ENCODE measurements at places on chromosomes 2 and 18.

- H3K4me3 ChIP-seq = no peak overlapping the region
- H3K27ac ChIP-seq = no peak overlapping the region
- H3K36me3 ChIP-seq = no peaks in the 10 kb centered on the region
- peaks cover 22% of the 10 kb centered on the region for H3K4me1 ChIP-seq
- peaks cover 18% of the 10 kb centered on the region for H3K27me3 ChIP-seq
These were observed 1.8 kb downstream of the HOXD9 start for GRCh38 chr2:176124110-176124946.

DNA sequence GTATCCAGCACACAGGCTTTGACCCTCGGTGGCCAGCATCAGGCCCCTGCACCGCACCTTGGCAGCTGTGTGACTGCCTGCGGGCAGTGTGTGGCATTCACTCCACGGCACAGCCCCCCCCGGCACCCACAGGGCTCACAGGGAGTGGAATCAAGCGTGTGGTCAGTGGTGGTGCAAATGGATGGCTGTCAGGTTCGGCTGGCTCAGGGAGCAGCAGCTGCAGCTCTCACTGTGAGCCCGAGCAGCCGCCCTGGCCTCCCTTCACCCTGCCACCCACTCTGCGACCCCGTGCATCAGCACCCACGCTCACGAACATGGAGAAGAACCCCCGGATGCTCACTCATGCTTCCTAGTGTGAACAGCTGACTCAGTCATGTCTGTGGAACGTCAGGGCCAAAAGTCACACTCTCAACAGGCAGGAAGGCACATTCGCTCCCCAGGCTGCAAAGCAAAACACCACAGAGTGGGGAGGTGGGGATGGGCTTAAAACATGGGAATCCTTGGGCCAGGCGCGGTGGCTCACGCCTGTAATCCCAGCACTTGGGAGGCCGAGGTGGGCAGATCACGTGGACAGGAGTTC lies 41.5 kb upstream of the GPC1 start:
- H3K36me3 ChIP-seq = no peaks in the 10 kb centered on the region
- no peak for DNase-seq
- no peak overlapping the region for H3K4me3 ChIP-seq
- H3K4me1 ChIP-seq = no peaks in the 10 kb centered on the region
- H3K27ac ChIP-seq = no peak overlapping the region

DNA sequence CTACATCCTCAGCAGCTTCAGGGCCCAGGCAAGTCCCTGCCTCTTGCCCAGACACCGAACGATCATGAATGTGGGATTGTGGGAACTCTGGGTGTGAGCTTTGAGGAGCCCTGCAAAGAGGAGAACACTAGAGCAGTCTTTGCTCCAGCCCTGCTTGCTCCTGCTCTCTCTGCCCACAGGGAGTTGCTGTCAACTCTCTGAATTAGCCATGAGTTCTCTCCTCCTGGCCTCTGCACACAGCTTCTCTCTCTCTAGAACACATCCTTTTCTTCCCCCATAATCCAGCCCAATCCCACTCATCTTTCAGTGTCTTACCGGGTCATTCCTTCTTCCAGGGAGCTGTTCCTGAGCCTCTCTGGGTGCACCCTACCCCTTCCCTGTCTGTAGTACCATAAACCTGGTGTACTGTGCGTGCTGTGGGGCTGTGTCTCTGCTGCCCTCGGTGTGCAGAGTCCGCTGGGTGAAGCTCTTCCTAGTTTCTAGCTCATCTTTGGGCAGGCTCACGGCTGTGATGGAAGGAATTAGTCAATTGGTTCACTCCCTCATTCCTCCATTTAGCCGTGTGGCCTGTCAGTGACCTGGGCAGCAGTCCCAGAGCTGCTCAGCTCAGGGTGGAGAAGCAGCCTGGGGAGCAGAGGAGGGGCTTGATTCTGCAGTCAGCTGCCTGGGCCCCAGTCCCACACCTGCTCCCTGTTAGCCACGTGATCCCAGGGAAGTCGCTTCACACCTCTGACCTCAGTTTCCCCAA lies 132.9 kb upstream of the HDAC4 start:
- no peaks in the 10 kb centered on the region for H3K27me3 ChIP-seq
- H3K4me3 ChIP-seq = no peak overlapping the region
- H3K4me1 ChIP-seq = no peaks in the 10 kb centered on the region
- peak; percentile 6 for DNase-seq

GRCh38 chr2:192314800-192315481 lies 120.2 kb upstream of the TMEFF2 start:
- H3K27ac ChIP-seq = no peak overlapping the region
- H3K36me3 ChIP-seq = no peaks in the 10 kb centered on the region
- no peaks in the 10 kb centered on the region for H3K4me1 ChIP-seq
- no peak overlapping the region for H3K4me3 ChIP-seq
- no peak for DNase-seq

DNA sequence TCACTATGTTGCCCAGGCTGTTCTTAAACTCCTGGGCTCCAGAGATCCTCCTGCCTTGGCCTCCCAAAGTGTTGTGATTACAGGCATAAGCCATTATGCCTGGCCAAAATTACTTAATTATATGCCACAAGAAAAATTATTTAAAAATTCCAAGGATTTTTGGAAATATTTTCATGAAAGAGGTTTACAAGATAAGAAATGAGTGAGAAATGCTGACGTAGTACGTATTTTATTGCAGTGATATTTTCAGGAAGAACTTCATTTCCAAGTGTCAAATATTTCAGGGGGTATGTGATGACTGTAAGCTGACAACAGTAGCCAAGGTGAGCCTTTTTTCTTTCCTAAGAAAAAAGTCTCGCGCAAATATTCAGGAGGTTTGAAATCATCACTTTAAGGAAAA lies 20.8 kb downstream of the NIF3L1 start:
- no peak overlapping the region for H3K27ac ChIP-seq
- no peak overlapping the region for H3K4me3 ChIP-seq
- H3K4me1 ChIP-seq = no peaks in the 10 kb centered on the region
- DNase-seq = no peak
- H3K36me3 ChIP-seq = no peaks in the 10 kb centered on the region

DNA sequence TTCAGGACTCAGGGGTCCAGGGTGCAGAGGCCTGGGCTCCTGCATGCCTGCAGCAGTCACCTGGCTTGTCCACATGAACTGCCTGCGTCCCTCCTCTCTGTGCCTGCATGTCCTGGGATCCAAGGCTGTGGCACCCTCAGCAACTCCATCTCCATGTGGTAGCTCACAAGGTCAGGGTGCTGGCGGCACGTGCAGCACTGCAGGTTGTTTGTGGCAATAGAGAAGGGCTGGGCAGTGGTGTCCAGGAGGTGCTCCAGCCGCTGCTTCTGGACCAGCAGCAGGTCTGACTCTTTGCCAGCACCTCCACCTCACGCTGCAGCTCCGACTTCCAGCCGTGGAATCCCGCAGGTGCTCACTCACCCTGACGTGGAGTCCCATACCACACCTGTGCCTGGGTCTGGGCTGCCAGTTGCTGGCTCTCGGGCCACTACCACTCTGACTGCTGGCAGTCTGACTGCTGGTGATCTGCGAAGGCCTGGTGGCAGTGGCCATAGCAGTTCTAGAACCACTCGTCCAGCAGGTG lies 28.8 kb upstream of the IMP4 start:
- no peak for DNase-seq
- H3K4me1 ChIP-seq = no peaks in the 10 kb centered on the region
- H3K4me3 ChIP-seq = no peak overlapping the region
- H3K27ac ChIP-seq = no peak overlapping the region

GRCh38 chr2:231088754-231089153 lies 32.1 kb downstream of the PSMD1 start:
- peak overlapping the region; percentile 21 for H3K27ac ChIP-seq
- peaks cover 42% of the 10 kb centered on the region for H3K4me1 ChIP-seq
- H3K4me3 ChIP-seq = no peak overlapping the region
- no peaks in the 10 kb centered on the region for H3K27me3 ChIP-seq
- peak; percentile 30 for DNase-seq

GRCh38 chr18:61545281-61546245 lies 212.3 kb downstream of the CDH20 start:
- no peak for DNase-seq
- no peak overlapping the region for H3K4me3 ChIP-seq
- no peaks in the 10 kb centered on the region for H3K4me1 ChIP-seq
- no peaks in the 10 kb centered on the region for H3K36me3 ChIP-seq

GRCh38 chr2:61334466-61334865 lies 136.4 kb downstream of the USP34 start:
- DNase-seq = no peak
- no peaks in the 10 kb centered on the region for H3K27me3 ChIP-seq
- H3K4me3 ChIP-seq = no peak overlapping the region
- no peak overlapping the region for H3K27ac ChIP-seq

DNA sequence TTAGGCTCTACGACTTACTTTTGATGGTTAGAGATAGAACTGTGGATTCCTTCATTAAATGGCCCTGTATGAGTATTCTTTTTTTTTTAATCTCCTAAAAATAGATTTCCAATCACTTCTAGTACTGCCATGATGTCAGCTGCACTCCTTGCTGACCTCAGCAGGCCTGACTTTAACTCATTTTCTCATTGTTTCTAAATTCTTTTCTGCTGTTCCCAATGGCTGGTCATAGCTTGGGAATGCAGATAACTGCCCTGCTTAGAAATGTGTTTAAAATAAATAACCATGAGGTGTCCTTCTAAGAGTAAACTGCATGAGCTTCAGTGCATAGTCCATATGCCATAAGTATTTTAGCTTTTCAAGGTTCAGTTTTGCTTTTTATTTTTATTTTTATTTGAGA lies 15.7 kb downstream of the CCDC85A start:
- H3K27ac ChIP-seq = no peak overlapping the region
- no peaks in the 10 kb centered on the region for H3K4me1 ChIP-seq
- no peaks in the 10 kb centered on the region for H3K27me3 ChIP-seq
- H3K4me3 ChIP-seq = no peak overlapping the region
- no peaks in the 10 kb centered on the region for H3K36me3 ChIP-seq

DNA sequence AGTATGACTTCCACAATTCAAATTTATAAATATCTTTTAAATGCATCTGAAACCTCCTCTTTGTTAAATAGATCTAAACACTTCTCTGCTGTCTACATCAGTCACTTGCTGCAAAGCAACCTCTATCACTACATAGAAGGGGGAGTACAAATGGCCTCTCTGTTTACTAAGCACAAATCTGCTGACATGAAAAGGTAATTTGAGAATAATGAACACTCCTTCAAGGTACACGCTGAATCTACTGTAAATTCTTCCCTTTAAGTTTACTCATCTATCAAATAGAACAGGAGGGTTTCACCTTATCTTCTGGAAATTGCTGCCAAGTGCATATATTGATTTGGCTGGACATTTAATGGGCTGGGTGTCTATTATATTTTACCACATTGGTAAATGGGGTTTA lies 879.6 kb downstream of the SUCLG1 start:
- no peak for DNase-seq
- H3K27ac ChIP-seq = no peak overlapping the region
- no peaks in the 10 kb centered on the region for H3K27me3 ChIP-seq
- no peak overlapping the region for H3K4me3 ChIP-seq

DNA sequence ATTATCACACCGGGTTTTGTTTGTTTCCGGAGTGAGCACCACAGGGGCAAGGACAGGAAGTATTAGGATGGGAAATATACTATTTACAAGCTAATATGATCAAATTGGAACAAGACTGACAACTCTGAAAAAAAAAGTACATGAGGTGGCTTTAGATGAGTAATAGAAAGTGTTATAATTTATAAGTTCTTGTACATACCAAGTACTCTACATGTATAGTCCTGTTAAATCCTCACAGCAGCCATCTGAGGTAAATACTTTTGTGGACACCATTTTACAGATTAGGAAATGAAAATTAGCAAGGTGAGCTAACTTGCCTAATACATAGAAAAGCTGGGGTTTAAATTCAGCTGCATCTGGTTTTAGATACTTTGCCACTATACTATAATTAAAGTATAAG lies 11.2 kb downstream of the FAP start:
- no peaks in the 10 kb centered on the region for H3K4me1 ChIP-seq
- no peaks in the 10 kb centered on the region for H3K36me3 ChIP-seq
- H3K27ac ChIP-seq = no peak overlapping the region
- H3K4me3 ChIP-seq = no peak overlapping the region

DNA sequence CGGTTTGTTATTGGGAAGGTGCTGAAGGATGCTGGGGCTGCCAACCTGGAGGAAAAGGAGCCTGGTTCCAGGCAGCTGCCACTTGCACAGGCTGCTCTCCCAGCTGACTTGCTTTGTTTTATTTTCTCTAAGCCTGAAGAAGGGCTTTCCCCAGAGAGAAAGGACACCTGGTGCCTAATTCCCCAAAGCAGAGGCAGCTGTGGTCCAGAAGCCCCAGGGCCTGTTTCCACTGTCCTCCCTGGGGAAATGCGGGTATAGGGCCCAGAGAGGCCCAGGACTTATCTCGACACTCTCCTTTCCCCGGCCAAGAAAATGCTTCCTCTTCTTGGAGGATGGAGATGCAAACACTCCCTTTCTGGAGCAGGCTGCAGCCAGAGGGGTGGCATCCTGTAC lies 30.1 kb downstream of the INO80C start:
- H3K36me3 ChIP-seq = no peaks in the 10 kb centered on the region
- H3K4me1 ChIP-seq = no peaks in the 10 kb centered on the region
- DNase-seq = no peak
- H3K27ac ChIP-seq = no peak overlapping the region
- no peaks in the 10 kb centered on the region for H3K27me3 ChIP-seq

DNA sequence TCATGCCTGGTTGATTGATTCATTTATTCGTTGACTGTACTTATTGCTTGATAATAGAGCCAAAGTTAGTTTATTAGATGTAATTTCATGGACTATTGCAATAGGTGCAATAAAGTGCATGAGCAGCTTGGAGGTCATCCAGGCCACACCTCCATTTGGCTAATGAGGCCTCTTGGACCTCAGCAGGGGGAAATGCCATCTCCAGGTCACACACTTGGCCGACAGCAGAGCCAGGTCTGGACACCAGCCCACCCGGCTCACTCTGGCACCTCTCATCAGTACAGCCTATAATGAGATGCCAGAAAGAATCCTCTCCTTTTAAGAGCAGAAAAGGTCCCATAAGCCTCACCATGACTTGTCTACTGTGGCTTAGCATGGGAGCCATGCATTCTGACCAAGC lies 71.2 kb upstream of the AFF3 start:
- no peak for DNase-seq
- no peaks in the 10 kb centered on the region for H3K27me3 ChIP-seq
- H3K27ac ChIP-seq = no peak overlapping the region
- no peaks in the 10 kb centered on the region for H3K36me3 ChIP-seq
- no peak overlapping the region for H3K4me3 ChIP-seq

GRCh38 chr18:76668546-76668945 lies 153.8 kb upstream of the ZNF236 start:
- DNase-seq = no peak
- no peak overlapping the region for H3K4me3 ChIP-seq
- no peaks in the 10 kb centered on the region for H3K4me1 ChIP-seq
- no peak overlapping the region for H3K27ac ChIP-seq

DNA sequence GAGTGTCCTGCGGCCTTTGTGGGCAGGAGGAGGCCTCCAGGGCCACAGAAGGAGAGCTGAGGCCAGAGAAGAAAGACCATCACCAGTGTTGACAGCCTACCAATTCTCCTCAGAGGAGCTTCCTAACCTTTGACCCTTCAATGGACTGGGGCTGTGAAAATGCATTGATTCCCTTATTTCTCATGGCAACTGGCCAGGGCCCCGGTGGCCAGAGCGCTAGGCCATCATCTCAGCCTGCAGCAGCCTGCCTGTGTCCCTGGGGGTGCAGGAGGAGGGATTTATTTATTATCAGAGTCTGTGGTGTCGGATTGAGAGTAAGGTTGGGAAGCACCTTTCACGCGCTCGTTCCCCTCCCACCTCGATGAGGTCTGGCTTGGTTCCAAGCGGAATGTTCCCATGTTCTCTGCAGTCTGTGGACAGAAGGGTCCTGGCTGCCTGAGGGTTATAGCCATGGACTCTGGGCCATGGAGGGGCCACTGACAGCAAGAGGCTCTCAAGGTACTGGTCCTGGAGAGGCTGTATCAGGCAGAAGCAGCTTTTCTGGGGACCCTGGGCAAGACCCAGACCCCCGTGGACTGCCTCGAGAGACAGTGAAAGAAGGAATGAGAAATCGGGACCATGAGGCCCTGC lies 53.8 kb downstream of the CYP27C1 start:
- DNase-seq = no peak
- no peak overlapping the region for H3K27ac ChIP-seq
- H3K4me1 ChIP-seq = peaks cover 84% of the 10 kb centered on the region
- no peaks in the 10 kb centered on the region for H3K36me3 ChIP-seq
